ENCODE measurements at places on chromosomes 13 and 19.

DNA sequence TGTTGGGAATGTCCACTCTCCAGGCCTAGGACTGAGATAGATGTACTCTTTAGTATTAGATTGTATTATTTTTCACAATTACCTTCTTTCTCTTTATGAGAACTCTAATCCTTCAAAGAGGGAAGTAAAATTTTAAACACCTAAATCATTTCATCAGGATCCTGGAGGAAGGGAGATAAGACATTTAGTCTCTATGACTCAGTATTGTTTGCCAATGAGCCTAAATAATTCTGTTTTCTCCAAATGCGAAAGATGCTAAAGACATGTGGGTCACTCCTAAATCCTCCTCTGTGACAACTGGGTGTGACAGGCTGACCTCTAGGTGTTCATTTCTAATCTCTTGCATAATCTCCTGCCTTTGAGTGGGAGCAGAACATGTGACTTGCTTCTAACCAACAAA, 1736.6 kb upstream of the MIR17HG start:
- no peak for DNase-seq

- no peak for DNase-seq
Observed at GRCh38 chr13:78881751-78882150, 222.8 kb upstream of the OBI1 start.

DNA sequence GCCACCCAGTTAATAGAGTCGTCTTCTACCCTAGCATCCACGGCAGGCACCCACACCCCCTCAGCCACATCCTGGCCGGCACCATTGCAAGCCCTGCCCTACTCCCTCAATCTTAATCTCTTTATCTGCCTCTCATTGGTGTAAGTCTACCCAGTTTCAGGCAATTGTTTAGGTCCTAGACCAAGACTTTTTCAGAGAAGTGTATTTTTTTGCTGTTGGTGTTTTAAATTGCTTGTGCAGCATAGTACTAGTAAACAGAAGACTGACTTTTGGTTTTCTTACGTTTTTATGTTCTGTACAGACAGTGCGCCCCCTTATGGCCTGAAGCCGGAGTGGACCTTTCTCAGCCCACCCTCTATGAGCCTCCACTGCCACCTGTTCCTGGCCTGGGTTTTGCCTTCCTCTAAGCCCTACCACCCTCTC, 2.3 kb upstream of the LCP1 start:
- DNase-seq = peak; percentile 58

DNA sequence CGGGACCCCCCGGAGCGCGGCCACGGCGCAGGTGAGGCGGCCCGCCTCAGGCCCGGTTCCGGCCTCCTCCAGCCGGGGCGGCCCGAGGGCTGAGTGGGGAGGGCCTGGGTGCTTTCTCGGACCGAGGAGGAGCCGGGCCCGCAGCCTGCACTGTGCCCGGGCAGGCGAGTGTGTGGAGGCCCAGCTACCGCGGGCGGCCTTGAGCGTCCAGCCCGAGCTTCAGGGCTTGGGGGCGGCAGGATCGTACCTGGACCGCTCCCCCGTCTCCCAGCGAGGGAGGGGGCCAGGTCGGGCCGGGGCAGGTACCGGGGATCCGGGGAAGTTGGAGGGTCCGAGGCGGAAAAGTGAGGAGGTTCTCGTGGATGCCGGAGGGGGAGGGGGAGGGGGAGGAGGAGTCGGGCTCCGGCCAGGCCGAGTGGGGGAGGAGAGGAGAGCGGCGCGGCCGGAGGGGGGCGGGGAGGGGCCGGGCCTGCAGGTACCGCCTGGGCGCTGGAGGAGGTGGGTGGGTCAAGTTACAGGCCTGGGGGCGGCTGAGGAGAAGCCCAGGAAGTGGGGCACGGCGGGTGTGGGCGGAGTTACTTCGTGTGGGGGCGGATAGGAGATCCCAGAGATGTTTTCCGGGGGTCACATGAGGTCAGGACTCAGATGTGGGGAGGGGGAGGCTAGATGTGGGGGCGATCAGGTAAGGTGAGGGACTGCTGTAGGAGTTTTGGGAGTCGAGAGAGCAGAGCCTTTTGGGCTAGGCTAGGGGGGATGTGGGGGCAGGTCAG, 545 bp downstream of the NACC1 start:
- DNase-seq = no peak

- DNase-seq = no peak
Observed at GRCh38 chr13:79621902-79622301, 140.9 kb downstream of the NDFIP2 start.

- no peak for DNase-seq
Observed at GRCh38 chr19:3667766-3668165, 32.5 kb downstream of the PIP5K1C start.

- no peak for DNase-seq
Observed at GRCh38 chr19:4707956-4708650, 15.5 kb downstream of the DPP9 start.

- no peak for DNase-seq
Observed at GRCh38 chr13:73671011-73671410, 463.2 kb downstream of the KLF12 start.

DNA sequence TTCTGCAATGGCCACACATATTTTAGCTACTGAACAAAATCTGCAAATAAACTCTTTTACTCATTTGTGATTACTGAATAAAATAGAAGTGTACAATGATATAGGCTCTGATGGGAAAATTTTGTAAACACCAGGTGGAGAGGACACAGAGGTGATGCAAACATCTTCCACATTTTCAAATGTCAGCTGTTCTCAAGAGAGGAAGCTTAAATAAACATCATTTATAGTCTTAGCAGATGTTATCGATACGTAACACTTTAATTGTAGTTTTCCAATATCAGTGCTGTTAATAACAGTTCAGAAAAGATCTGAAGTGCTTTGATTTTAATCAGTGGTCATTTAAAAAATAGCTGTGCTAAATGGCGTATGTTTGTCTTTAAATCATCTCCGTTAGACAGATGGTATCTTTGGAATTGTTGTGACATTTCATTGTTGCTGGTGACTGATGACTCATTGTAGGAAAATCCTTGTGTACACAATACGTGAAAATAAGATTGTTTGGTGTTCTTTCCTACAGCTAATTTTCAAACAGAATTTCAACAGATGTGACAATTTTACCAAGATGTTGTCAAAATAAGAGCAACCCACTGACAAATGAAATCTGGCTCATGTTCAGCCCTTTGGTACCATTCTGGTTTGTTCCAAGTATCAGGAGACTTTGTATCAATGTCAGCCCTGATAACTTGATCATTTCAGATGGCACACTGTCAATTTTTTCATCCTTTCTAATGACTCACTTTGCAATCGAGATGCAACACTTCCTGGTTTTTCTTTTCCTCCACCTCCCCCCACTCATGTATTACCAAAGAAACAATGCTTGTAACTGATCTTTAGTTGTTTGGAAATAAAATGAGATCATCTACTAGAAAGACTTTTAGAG, 516.0 kb downstream of the DCT start:
- DNase-seq = no peak

DNA sequence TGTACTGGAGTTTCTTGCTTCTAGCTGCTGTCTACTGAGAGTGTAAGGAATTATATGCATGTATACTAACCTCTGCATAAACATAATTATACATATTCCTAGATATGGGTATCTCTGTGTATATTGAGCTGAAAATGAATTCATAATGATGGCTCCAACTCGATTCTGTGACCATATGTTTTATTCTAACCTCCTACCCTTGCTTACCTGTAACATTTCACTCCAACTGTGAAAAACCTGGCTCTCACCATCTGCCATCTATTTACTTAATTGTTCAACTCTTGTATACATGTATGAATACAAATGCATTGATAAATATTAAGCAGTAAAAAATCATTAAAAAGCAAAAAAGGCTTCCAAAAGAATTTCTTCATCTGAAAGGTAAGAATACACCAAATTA, 1729.5 kb upstream of the SPRY2 start:
- DNase-seq = no peak

- no peak for DNase-seq
Observed at GRCh38 chr19:48830088-48830487, 6.2 kb downstream of the HSD17B14 start.

DNA sequence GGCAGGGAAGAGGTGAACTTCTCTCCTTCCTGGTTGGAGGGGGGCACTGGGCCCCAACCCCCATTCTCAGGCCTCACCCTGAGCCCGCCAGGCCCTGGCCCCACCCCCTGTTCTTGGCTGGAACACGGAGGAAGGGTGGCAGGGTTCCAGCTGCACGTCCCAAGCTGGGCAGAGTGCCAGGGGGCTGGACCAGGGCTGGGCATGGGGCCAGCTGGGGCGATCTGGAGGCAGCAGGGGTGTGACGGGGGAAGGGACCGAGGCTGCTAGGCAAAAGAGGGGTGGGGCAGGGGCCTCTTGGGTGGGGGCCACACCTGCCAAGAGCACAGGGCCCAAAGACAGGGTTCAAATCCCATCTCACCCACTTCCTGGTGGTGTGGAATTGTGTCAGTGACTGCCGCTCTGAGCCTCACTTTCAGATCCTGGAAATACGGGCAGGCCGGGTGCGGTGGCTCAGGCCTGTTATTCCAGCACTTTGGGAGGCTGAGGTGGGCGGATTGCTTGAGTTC, 2.2 kb downstream of the HIF3A start:
- no peak for DNase-seq

DNA sequence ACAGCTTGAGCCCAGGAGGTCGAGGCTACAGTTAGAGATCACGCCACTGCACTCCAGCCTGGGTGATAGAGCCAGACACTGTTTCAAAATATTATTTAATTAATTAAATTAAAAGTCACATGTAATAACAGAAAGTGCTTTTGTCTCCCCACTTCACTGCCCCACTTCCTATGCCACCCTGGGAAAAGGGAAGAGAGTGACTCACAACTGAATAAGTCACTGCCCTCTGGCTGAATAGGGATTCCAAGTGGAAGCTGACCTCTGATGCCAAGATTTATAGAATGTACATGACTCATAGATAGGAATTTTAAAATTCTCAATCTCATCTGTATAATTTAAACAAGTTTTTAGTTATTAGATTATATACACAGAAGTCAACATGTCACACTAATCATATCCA, 22.2 kb upstream of the ERVV-1 start:
- no peak for DNase-seq

DNA sequence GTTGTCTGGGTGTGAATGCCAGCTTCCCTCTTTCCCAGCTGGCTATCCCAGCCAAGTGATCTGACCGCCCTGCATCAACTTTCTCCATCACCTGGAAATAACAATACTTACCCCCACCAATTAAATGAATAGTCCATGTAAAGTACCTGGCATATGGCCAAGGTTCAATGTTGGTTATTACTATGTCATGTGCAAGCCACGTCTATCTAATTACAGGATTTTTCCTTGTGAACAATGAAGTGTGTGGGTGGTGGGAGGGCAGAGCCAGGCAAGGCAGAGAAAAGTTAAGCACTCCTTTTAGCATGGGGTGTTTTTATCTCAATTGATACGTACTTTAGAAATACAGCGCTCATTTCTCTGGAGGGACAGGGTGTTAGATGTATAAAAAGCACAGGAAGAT, 121.1 kb downstream of the NHLRC3 start:
- DNase-seq = no peak

- no peak for DNase-seq
Observed at GRCh38 chr19:14250870-14251269, 44.9 kb upstream of the ADGRL1 start.

Measured in T follicular helper cell (primary cell).